ENCODE measurements at places on chromosomes 2 and 18.

DNA sequence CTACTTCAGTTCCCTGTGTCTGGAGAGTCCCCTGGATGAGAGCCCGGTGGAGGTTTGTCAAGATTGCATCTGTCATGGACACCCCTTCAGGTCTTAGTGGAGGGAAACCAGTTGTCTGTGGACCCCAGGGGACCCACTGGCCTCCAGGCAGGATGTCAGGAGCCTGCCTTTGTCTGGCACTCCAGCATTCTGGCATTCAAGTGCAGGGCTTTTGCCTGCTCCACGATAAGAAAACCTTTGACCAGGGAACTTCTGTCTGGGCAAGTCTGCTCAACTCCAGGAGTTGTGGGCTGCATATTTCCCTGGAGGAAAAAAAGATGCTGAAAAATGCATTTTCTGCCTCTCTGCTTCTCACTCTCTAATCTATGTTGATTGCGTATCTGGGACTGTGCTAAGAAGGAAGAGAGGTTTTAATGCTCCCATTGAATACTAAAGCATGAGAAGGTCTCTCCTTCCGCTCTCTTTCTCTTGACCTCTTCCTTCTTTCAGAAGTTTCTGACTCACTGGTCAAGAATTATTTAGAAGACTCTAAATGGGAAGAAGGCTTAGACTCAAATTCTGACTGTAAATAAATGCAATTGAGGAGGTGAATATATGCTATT is 104.5 kb downstream of the MMADHC start:
- DNase-seq, result no peak

DNA sequence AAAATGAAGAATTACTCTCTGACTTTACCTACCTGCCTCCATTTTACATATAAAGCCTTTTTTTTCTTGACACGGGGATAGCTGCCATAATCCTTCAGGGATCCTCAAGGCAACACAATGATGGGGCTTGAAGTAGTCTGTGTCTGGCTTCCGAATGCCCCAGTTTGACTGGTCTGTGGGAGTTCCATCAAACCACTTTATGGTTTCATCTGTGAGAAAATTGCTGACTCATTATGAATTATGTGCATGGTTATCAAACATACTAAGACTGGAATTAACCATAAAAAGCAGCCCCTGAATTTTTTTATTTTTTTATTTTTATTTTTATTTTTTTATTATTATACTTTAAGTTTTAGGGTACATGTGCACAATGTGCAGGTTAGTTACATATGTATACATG is 117.5 kb downstream of the PLA2R1 start:
- no peak for DNase-seq

- DNase-seq, result no peak
These were observed 14.3 kb upstream of the CCDC85A start for GRCh38 chr2:56169521-56169920.

DNA sequence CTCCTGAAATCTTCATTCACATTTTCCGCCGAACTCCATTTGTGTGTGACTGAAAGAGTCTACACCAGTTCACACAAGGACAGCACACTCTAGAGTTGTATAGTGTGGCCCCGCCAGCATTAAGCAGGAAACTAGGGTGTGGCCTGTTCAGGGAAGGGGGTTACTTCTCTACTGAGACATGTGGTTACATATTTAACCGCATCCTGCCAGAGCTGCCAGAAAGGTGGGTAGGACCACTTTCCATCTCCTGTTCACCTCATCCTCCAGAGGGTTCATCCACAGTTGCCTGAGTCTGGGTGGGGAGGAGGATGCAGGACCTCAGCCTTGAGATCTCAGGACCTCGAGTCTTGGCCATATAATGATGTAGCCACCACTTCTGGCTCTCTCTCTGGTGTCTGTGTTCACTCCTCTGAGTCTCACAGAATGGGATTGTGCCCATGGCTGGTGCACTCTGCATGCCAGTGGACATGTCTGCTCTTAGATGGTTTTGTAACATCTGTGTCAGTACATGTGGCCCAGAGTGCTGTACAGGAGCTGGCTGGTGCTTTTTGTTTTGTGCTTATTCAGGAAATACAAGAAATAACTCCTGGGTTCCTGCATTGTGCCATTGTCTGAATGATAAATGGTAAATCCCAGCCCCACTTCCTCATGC is 7.7 kb upstream of the SP140L start:
- no peak for DNase-seq

DNA sequence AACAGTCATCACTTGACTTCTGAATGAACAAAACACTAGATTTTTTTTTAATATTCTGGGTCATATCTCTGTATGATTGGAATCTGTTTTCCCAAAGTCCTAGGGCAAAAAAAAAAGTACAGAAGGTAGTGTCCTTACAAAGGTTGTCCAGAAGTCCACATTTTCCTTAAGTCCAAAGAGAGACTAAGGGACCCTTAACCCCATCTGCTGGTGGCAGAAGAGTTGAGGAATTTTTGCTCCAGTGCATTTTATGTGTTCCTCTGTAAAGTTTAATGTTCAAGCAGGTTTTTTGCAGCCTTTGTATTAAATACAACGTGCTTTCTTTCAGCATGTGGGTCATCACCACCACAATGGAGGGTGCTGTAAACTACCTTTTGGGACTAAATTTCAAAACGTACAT is 215.9 kb downstream of the SP3 start:
- peak; percentile 29 for DNase-seq

- DNase-seq, result no peak
These were observed 215.3 kb downstream of the ANAPC1 start for GRCh38 chr2:111668741-111669140.
